ENCODE measurements at places on chromosomes 3 and 15. TPM values are rescaled to one million over a fixed set of nuclear protein-coding genes. Genes with fewer than 3 reads are reported as not detected.

GRCh38 chr15:85744579-85744978 lies 50.1 kb downstream of the KLHL25 start:
- no peak overlapping the region for H3K27ac ChIP-seq
- peaks cover 4% of the 10 kb centered on the region for H3K4me1 ChIP-seq
- peaks cover 52% of the 10 kb centered on the region for H3K36me3 ChIP-seq
- no peak for DNase-seq
- no peak overlapping the region for H3K4me3 ChIP-seq
- no peaks in the 10 kb centered on the region for H3K27me3 ChIP-seq

The COL8A1 gene
- total RNA-seq = 50.6 TPM

The CPLX3 gene
- not detected for total RNA-seq

DNA sequence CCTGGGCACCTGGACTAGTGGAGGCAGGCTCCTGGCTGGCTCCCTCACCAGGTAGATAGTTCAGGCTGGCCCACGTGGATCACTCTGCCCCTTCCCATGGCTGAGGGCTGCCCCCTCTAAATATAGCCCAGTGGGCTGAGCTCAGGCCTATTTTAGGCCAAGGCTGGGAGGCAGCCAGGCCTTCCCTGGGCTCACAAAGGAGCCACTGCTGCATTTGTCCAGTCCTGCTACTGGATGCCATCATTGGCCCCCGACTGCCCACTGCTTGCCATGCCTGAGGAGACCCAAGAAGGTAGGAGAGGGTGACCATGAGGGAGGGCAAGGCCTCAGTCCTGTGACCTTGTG lies at the start of gene LSMEM2:
Gene LSMEM2 (plus strand): TSS at position 208 of the 345 bp plus-strand sequence. CDS start 27 bp downstream, at position 235.
- no peaks in the 10 kb centered on the region for H3K27me3 ChIP-seq
- no peaks in the 10 kb centered on the region for H3K36me3 ChIP-seq
- no peak within 1 kb of the TSS for H3K4me3 ChIP-seq
- H3K4me1 ChIP-seq = peaks cover 6% of the 10 kb centered on the region

The KIF23 gene
- total RNA-seq = 15.4 TPM

Data from lung (tissue), 17 donors.